ENCODE measurements at places on chromosomes 13 and 19.

DNA sequence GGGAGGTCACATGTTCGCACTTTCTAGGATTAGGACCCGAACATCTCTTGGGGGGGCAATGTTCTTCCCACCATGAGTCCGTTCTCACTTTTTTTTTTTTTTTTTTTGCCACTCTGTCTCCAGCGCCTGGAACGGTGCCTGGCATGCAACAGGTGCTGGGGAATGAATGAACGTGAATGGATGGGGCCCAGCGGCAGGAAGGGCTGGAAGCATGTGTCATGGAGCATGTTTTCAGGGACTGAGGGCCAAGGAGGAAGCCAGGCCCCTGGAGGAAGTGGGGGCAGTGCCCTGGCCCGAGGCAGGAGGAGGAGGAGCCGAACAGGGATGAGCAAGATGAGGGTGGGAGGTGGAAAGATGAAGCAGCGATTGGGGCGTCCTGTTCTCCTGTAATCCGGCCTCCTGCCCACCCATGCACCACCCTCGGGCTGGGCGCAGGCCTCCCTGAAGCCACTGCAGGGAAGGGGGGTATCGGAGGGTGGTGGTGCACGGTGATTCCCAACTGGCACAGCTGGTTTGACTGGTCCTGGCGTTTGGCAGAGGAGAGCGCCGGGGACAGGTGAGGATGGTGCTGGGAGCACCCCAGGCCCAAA is 8.8 kb upstream of the SULT2B1 start:
- peak; percentile 36 for DNase-seq

DNA sequence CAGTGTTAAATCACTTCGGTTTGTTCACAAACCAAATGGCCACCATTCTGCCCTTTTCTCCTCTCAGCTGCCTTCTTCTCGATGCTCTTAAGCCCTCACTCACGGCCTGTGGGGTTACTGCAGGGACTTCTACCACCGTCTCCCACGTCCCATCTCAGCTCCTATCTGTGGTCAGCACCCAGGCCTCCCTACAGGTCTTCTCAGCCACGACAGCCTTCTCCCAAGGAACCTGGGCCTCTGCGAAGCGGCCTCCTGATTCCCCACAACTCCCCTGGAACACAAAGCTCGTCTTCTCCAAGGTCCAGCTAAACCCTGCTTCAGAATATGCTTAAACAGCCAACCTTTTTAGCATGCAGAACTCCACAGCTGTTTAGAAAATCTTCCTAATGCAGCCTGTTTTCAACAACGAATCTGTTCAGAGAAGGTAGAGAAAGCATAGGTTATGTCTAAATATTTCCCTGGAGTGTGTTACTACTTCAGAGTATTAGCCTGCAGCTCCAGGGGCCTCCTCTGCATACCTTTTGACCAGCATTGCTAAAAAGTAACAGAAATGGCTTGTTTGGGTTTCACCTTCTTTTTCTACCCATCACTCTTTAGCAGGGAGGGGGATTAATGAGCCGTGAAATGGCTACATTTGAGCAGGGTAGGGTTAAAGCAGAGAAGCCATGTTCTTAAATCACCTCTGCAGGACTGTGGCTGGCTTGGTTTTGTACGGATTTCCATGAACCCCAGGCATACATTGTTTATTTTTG is 104.0 kb downstream of the COL4A2 start:
- DNase-seq: peak; percentile 68

- DNase-seq: no peak
These were observed 82.4 kb downstream of the GGACT start for GRCh38 chr13:100506154-100506553.

DNA sequence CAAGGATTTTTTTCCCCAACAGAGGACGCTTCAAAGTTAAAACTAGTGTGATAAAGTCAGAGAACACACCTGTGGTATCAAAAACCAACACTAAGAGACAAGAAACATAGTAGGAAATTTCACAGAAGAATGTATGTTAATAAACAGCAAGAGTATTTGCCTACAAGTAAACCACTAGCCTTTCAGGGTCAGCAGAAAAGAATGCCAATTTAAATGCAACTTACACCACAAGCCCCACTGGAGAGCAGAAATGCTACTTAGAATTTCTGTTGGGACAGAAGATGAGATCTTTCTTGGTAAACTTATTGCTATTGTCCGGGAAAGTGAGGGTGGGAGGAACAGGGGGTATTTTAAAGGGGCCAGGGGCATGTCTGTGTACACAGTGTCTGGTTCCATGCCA is 68.6 kb downstream of the STK24 start:
- no peak for DNase-seq

GRCh38 chr13:101875717-101876393 is 423.4 kb downstream of the ITGBL1 start:
- DNase-seq: peak; percentile 49

GRCh38 chr13:44318161-44318560 is 55.5 kb upstream of the SERP2 start:
- no peak for DNase-seq

DNA sequence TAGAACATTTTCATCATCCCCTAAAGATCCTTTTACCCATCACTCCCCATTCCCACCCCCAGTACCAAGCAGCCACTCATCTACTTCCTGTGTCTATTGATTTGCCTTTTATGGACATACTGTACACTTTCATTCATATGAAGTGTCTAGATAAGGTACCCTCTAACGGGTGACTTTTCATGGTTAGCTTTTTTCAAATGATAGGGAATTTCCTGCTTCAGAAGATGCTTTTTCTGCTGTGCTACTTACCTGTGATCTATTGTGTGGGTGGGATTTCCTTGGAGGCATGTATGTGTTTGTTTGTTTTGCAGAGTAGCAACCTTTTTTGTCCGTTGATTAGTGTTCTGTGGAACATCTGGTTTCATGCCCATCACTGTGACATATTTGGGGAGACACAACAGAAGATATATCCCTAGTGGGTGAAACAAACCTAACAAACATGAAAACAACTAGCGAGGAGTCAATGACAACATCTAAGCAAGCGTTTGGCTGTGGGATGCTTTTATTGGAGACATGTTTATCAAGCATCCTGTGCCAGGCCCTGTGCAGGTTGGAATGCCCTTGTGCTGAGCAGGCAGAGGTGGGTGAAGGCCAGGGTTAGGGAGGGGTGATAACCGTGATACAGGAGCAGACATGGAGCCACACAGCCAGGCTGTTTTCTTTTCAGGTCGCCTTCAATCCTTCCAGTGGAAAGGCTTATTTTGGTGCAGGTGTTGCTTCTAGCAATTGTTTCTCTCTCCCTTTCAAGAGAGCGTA is 17.6 kb downstream of the SPINT2 start:
- DNase-seq: no peak

DNA sequence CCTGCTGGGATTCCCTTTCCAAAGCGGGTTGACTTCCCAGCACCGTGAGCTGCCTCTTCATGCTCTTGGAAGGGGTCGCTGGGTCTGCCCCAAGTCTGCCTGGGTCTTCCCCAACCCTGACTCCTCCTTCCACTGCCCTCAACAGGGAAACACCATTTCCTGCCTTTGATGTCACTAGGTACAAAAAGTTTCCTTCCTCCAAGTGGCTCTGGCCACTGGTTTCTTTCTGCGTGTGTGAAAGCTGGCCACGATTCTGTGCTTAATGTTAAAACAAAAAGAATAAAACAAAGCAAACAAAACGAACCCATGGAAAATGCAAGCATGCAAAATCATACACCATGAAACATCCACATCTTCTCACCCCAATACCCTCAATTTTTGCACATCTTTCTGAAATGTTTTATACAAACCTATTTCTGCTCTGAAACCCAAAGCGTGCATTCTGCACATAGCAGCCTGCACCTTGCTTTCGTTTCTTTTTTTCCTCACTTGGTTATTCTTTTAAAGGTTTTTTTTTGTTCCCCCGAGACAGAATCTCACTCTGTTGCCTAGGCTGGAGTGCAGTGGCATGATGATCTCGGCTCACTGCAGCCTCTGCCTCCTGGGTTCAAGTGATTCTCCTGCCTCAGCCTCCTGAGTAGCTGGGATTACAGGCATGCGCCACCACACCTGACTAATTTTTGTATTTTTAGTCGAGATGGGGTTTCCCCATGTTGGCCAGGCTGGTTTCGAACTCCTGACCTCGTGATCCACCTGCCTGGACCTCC is 12.5 kb upstream of the TNFSF9 start:
- DNase-seq: no peak

GRCh38 chr19:16714702-16715287 is 4.9 kb upstream of the NWD1 start:
- DNase-seq: peak; percentile 27

DNA sequence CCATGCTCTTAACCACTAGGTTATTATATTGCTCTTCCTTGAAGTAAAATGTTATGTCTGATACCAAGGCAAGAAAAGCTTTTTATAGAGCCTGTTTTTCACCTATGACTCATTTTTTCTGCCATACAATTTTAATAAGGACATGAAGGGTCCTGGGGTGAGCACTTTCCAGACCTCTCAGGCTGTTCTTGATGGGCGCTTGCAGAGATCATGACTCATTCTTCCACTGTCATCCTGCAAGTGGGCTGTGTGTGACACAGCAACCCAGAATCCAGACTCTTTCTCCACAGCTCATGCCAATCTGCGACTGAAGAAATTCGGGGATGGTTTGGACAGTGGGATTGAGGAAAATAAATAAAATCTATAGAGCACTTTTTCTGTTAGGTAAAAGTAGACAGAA is 506.7 kb upstream of the NBEA start:
- no peak for DNase-seq

DNA sequence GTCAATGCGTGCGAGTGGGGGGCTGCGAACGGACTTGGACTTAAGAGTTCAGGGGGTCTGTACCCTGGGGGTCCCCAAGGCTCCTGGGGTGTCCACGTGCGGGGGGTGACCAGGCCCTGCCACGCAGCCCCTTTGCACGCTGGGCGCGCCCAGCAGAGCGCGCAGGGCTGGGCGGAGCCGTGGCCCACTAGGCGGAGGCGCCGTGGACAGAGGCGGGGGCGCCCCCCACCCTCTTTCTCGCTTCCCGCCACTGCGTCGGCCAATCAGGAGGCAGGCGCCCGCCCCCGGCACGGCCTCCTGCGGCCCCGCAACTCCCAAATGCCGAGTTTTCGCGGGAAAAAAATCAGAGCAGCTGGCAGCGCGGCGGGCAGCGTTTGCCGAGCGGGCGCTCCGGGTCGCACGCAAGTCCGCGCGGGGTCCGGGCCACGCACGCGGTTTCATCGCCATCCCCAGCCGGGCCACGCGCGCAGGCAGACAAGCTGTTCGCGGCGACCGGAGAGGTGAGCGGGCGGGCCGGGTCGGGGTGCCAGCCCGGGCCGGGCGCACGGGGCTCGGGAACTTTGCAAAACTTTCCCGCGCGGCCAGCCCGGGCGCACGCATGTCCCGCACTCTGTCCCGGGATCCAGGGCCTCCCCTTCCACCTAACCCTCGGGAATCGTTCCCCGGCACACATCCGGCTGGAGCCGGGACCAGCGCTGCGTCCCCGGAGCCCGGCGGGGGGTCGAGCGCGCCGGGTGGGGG is at the start of gene UHRF1:
UHRF1 (plus strand) TSS at position 346 of the 741 bp plus-strand sequence. CDS start 1,385 bp downstream, outside the sequence.
- no peak for DNase-seq

DNA sequence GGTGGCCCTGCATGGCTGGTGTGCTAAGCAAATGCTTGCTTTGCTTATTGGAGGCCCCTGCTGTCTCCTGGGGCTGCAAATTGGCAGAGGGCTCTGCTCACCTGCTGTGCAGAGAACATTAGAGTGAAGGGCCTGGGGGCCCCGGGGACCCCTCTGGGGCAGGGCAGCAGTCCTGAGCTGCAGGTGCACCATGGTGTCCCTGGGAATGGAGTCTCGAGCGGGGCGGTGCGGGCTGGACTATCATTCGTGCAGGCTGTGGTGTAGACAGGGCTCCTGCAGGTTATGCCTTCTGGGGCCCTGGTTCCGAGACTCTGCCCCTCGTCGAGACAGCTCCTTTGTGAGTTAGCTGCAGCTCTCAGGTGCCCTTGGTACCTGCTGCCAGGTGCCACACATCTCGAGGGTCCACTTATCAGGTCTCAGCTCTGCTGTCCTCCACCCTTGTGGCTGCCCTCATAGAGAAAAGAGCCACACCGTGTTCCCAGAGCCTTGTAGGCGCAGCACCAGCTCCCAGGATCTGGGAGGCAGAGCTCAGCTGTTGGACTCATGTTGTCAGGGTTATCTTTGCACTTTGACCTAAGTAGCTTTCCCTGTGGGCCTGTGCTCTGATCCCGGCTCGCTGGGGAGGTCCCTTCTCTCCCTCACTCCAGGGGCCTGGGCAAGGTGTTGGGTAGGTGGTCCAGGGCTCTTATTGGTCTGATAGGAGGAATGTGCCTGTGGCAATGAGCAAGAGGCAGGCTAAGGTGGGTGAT is 58.0 kb upstream of the ZNF536 start:
- no peak for DNase-seq

DNA sequence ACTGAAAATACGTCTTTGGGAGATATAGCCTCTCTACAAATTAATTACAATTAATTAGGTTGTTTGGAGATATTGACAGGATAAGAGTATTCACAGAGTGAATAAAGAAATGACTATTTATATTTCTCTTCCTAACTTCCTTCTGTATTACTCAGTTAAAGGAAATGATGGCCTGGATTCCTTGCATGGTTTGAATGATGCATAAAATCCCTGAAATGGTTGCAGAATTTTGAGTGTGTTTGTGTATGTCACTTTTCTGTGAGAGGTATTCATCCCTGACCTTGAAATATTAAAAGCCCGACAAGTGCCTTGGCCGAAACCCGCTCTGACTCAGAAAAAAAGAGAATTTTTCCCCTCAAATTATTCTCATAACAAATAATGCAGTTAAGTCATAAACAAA is 90.0 kb downstream of the PDS5B start:
- no peak for DNase-seq

DNA sequence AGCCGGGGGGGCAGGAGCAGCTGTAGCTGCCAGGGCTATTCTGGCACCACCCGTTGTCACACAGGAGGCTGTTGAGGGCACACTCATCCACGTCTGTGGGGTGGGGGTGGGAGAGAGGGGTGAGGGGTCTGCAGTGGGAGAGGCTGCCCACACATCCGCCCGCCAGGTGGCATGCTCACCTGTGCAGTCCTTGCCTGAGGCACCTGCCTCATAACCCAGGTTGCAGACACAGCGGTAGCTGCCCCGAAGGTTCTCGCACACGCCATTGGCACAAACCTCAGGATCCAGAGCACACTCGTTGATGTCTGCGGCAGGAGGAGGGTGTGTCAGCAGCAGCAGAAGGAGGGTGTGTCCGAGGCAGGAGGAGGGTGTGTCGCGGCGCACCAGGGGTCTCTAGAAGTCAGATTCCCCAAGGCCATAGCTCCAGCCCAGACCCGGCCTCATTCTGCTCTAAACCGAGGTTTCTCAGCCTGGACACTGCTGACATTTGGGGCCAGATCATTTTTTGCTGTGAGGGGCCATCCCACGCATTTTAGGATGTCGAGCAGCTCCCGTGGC is 20.3 kb downstream of the FBN3 start:
- no peak for DNase-seq

DNA sequence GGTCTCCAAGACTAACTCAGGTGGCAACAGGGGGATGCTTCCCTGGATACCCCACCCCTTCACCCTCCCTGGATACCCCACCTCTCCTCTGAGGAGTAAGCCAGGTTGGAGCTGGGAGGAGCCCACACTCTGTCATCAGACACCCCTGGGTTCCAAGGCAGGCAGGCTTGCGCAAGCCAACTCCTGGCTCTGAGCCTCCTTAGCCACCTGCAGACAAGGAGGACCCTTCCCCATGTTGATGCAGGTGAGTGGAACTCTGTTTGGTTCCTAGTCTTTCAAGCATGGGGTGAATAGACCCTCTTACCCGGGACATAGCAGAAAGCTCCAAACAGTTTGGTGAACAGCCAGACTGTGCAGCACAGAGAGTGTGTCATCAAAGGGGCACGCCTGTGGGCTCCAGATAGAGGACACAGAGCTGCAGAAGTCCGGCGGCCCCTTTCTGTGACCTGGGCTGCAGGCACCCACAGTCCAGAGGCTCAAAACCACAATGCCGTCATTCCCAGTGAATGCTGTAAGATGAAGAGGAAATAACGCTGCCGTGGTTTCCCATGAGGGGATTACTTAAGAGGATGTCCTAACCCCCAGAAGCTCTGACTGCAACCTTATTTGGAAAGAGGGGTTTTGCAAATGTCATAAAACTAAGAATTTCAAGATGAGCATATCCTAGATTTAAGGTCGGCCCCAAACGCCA is 12.1 kb upstream of the HAS1 start:
- DNase-seq: no peak
